ENCODE measurements at places on chromosomes 6 and 20.
A peak's percentile ranks its signal among the peaks of the same experiment; 100 is the strongest.

GRCh38 chr20:25280051-25280573, 32.2 kb downstream of the PYGB start:
- DNase-seq = peak; percentile 4

GRCh38 chr6:116564311-116564710, 7.0 kb upstream of the RWDD1 start:
- no peak for DNase-seq

DNA sequence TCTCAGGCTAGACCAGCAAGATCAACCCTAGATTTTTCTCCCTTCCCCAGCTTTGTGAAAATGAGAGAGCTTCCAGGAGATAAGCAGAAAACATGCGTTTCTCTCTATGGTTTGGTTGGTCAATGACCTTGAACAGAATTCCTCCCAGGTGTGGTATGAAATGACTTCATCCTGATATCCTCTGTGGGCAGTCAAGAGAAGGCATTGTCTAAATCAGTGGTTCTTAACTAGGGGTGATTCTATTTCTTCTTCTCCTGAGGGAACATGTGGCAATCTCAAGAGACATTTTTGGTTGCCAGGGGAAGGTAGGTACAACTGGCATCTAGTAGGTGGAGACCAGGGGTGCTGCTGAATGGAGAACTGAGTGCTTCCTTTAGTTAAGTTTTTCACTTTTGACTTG, 12.4 kb downstream of the IFT52 start:
- no peak for DNase-seq

- no peak for DNase-seq
Measured at GRCh38 chr6:81929828-81930227, 177.3 kb upstream of the TENT5A start.

GRCh38 chr6:163490826-163491577, 76.5 kb downstream of the QKI start:
- DNase-seq = no peak

DNA sequence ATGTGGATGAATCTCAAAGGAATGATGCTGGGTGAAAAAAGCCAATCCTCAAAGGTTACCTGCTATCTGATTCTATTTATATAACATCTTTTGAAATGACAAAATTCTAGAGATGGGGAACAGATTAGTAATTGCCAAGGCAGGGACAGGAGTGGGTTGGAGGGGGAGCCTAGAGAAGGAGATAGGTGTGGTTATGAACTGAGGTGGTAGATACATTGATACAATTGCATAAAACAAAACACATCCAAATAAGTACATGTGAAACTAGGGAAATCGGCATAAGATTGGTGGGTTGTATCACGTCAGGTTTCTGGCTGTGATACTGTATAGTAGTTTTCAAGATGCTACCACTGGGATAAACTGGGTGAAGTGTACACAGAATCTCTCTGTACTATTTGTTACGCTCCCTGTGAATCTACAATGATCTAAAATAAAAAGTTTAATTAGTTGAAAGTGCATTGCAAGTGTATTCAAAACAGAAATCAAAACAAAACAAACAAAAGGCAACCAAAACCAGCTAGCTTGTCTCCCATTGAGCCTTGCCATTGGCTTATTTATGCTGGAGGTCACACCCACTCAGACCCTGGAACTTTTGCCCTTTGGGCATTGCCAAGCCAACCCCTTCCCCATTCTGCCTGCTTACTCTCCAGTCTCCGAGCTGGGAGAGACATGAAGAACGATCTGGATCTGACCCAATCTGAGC, 27.8 kb downstream of the PPP1R16B start:
- DNase-seq = no peak

- no peak for DNase-seq
Measured at GRCh38 chr20:14012671-14013070, 17.4 kb downstream of the MACROD2 start.

- no peak for DNase-seq
Measured at GRCh38 chr6:32129297-32130088, 595 bp downstream of the FKBPL start.

DNA sequence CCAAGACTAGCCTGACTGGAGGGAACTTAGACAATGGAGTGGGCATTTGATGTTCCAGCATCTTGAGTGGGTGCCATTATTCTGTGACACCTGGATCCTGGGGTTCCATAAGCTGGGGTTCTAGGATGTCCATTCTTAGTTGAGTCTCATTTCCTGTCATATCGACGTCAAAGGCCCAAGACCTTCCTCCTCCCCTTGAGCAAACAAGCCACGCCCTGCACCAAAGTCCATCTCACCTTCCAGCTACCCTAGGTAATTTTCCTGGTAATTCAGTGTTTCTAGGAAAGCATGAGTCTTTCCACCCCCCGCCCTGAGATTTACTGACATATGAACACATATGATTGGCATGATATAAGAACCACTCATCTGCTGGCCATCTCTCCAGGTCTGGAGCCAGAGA, at the start of gene TRIM40:
TSS of gene TRIM40 (plus strand) at position 384 of the 400 bp plus-strand sequence. CDS start 897 bp downstream, outside the sequence.
- no peak for DNase-seq

- no peak for DNase-seq
Measured at GRCh38 chr6:21163838-21164180, 429.7 kb upstream of the SOX4 start.

All from WERI-Rb-1 (cell line).